ENCODE measurements at places on chromosomes 2 and 18.
A peak's percentile ranks its signal among the peaks of the same experiment; 100 is the strongest.

DNA sequence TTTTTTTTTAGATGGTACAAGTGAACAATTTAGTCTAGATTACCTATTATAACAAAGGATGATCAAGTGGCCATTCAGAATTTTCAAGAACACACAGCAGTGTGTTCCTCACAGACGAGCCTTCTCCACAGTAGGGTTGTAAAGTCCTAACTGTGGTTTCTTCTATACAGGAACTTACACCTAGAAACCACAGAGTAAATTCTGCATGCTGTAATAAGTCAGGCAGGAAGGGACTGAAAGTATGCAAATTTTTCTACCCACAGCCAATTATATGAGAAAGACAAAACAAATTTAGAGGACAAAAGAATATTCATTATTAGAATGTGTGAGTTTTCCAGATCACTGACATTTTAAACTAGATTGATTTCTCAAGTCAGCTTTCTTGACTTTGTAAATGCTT, 99.5 kb downstream of the RBMS1 start:
- DNase-seq: no peak

- no peak for DNase-seq
Measured at GRCh38 chr2:153584244-153584643, 105.7 kb upstream of the RPRM start.

DNA sequence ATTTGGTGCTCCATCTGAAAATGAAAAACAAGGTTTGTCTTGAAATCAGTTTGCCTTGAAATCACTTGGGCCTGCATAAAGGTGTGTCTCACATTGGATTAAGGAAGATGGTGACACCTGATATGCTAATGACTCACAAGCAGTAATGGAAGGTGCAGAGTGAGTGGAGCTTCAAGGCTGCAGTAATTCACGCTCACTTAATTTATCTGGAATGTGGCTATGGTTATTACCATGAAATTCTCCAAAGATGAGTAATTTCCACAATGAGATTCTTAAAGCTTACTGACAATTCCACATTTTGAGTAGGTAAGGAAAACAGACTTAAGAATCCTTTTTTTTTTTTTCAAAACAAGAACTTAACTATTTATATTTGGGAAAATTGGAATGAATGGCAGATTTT, 156.8 kb downstream of the PAX3 start:
- DNase-seq: no peak

DNA sequence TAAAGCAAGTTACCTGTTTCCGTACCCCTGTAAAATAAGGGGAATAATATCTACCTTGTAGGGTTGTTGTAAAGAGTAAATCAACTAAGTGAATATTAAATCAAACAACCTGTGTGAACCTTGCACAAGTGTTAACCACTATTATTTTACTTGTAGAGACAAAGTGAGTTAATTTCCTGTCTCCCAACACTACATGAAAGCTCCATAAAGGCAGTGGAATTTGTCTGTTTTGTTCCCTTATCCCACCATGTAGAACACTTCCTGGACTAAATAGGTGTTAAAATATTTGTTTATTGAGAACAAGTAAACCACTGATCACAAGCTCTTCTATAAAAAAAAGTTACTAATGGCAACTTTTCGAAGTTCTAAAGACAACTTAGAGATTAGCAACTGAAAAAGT, 3.3 kb downstream of the ARL5A start:
- no peak for DNase-seq

DNA sequence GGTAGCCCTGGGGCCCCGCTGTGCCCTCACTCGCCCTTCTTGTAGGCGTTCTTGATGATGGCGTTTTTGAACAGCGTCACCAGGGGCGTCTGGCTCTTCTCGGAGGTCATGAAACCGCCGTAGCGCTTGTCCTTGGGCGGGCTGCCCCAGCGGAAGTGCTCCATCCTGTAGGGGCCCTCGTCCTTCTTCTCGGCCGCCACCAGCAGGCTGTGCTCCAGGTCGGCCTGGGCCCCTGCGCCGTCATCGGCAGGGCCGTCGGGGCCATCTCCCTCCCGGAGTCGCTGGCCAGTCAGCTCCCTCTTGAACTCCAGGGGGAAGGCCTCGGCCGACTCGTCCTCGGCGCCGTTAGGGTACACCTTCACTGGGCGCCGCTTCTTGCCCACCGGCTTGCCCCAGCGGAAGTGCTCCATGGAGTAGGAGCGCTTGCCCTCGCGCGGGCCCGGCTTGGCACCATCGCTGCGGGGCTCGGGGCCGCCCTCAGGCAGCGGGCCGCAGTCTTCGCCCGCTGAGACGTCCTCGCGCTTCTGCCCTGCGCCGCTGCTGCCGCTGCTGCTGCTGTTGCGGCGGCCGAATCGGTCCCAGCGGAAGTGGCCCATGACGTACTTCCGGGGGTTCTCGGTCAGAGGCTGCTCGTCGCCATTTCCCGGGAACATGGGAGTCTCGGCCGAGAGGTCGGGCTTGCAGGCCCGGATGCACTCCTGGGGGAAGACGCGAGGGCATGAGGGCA, 7.2 kb downstream of the POMC start:
- DNase-seq: peak; percentile 71

GRCh38 chr18:32300914-32301313, 111.1 kb downstream of the MEP1B start:
- no peak for DNase-seq

DNA sequence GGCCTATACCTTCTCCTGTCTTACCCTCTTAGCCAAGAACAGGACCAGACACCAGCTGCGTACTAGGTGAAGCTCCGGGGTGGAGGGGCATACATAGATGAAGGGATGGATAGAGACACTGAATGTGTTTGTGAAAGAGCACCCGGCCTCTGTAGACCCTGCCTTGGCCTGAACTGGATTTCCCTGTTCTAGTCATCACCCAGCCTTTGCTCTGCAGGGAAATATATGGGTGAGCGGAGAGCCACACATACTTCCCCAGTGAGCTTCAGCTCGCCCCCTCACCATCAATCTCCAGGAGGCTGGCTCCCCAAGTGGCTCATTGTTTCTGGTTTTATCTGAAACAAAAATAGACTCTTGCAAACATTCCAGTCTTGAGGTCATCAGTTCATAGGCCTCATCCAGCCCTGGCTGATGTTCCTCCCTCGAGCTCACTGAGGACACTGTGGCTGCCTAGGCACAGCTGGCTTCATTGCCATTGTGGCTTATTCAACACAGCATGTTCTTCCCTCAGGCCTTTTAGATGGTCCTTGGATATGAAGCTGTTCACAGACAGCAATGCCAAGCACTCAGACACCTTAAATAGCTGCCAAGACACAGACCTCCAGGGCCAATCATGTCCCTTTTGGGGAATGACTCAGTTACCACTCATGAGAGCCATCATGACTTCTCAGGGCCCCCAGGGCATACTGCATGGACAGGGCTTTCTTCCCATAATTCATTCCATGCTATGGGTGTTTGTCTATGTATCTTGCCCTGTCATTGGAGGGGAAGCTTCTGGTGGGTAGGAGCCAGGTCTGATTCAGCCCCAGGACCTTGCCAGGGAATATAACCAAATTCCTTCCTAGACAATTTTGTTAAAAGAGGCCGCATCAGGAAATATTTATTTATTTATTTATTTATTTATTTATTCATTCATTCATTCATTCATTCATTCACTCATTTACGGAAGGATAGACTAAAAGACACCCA, 82.4 kb downstream of the TTC32 start:
- DNase-seq: no peak

- no peak for DNase-seq
Measured at GRCh38 chr18:48312066-48312465, 97.1 kb downstream of the ZBTB7C start.

- no peak for DNase-seq
Measured at GRCh38 chr2:120195553-120195952, 27.6 kb downstream of the TMEM185B start.

DNA sequence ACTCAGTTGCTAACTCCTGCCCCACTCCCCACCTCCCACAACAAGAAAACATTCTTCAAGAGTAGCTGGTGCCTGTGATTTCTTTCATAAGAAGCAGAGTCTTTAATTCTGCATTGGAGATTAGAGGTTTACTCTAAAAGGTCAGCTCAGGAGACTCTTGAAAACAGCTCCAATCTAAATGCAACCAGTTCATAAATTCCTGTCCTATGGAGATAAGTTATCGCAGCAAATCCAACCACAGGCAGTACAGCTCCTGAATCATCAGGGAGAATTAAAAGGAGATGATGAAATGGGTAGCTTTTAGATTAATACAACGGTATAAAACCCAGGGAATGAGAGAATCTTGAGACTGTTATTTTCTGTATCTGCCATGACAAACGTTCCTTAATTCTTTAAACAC, 130.7 kb downstream of the SOCS6 start:
- DNase-seq: no peak

GRCh38 chr2:21067125-21067524, 23.3 kb upstream of the APOB start:
- no peak for DNase-seq

- no peak for DNase-seq
Measured at GRCh38 chr2:40321016-40321623, 130.8 kb downstream of the SLC8A1 start.

GRCh38 chr2:72579591-72580180, 246.1 kb downstream of the EXOC6B start:
- DNase-seq: no peak

DNA sequence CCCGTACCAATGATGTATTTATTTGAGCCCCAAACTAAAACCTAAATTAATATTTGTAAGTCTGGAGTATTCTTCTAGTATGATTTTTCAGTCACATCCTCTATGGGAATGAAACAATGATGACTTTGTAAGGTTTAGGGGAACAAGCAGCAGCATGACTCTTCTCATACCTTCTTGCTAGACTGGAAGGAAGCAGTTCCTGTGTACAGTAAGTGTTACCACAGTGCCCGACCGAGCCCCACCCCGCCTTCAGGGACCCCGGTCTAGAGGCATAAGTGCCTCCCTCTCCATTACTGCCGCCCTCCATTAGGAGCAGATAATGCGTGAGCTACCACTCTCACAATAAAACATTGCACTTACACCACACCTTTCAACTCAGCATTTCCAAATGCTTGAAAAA, 599.3 kb downstream of the ARHGAP15 start:
- DNase-seq: no peak

GRCh38 chr18:3623769-3624545, 174.0 kb downstream of the TGIF1 start:
- DNase-seq: no peak

DNA sequence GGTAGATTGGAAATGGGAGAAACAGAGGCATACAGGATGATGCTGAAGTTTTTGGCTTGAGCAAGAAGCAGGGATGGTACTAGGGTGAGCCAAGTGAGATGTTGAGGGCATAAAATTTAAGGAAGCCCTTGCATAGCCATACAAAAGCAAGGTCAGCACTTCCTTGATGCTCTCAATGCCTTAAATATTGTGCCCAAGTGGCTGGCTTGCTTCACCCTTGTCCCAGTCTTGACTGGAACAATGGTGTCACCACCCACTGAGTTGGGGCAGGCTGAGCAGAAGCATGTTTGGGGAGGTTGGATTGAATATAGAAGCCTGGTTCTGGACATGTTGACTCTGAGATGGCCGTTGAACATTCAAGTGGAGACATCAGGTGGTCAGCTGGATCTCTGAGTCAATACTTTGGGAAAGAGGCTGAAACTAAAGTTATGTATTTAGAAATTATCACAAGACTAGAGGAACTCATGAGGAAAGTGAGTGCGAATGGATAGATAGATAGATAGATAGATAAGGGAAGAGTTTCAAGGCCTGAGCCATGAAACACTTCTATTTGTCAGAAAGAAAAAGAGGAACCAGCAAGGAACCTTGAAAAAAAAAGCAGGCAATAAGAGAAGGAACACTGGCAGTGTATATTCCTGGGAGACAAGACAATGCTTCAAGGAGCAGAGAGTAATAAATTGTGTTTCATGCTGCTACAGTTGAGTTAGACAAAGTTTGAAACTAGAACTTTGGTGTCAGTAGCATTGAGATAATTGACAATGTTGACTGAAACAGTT, 43.0 kb upstream of the HNMT start:
- DNase-seq: no peak

DNA sequence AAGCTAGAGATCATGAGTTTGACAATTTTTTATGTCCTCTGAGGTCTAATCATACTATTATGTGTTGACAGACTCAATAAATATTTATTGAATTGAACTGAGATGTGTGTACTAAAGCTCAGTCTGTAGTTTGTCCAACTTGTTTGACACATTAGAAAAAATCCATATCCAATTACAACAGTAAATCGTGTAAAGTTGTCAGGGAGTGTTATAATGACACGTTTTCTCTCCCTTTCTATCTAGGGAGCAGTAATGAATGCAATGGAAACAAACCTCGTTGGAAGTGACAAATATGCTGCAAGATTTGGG, 28.4 kb downstream of the ITGA4 start:
- no peak for DNase-seq

DNA sequence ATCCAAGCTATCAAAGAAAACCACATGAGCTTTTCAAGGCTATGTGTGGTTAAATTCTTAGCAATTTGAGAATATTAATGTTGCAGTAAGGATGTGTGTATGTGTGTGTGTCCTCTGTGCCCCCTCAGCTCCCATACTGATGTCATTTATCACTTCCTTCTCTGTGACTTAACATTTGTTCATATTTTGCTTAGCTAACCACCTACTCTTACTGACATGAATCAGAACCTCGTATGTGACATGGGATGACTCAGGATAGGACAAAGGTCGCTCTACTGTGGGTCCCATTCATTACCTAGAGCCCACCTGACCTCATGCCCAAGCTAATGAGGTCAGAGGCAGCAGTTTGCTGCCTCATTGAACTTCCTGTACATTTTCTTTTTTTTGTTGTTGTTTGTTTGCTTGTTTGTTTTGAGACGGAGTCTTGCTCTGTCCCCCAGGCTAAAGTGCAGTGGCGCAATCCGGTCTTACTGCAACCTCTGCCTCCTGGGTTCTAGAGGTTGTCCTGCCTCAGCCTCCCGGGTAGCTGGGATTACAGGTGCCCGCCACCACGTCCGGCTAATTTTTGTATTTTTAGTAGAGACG, 36.3 kb downstream of the MOGAT1 start:
- no peak for DNase-seq

GRCh38 chr2:69184224-69184623, 171.2 kb downstream of the ANTXR1 start:
- no peak for DNase-seq

GRCh38 chr2:232928551-232929302, 58.7 kb downstream of the SNORC start:
- DNase-seq: no peak

GRCh38 chr2:152676461-152676860, 40.8 kb downstream of the PRPF40A start:
- DNase-seq: no peak

DNA sequence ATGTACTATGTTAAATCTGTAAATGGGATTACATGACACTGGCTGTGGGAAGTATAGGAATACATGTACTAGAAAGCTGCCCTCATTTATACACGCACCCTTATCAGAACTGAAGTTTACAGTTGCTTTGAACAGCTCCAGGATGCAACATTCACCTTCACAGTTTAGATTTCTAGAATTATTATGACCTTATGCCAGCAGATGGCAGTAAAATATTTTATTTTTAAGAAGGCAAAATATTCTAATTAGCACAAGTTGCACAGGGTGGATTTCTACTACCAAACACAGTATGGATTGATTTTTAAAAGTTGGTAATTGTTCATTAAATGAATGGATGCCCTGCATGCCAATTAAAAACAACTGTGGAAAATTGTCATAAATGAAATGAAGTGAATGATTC, 670.4 kb downstream of the KCNJ3 start:
- no peak for DNase-seq

All from activated T-cell treated with anti-CD3 and anti-CD28 coated beads for 48 hours (primary cell).